ENCODE measurements at places on chromosomes 12 and 14.

DNA sequence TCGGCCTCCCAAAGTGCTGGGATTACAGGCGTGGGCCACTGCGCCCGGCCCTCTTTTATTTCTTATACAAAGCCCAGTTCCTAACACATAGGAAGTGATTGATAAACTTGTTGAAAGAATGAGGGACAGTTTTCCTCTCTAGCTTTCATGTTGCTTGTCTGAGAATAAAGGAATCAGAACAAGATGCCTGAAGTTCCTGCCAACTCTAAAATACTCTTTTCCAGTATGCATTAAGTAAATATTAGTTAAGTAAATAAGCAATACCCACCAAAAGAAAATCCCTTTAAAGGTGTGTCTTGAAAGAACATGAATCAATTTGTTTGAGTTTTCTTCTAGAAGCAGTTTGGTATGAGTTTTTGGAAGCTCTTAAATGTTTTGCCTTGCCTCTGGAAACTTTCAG, 24.4 kb upstream of the CD27 start:
- DNase-seq: no peak

DNA sequence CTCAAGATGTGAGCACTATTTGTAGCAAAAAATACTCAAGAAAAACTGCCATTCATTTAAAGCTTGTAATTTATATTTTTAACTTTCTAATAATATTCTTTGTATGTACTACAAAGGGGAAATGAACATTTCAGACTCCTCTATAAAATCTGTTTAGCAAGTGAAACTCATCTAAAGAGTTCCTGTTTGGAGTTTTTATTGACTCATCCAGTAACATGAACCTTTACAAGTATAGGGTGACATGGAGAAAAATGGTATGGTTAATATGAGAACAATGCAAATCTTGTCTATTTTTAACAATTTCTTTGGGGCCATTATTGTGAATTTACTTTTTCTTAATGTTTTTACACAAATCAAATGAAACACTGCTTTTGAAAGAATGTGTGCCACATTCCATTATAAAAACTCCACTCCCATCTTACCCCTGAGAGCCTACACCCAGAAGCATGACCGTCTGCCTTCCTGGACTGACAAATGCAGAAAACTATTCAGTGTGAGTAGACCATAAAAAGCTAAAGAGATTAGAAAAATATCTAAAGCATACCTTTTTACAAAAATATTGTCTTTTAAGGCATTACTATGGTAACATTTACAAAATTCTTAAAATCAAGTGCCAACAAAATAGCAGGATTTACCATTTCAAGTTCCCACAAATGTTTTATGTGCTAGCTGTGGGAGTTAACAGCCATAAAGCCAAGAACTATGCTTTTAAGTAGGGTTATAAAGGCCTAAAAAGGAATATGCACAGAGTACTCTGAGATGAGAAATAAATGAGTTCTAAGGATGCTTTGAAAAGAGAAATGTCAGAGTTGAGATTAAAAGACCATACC, 144.0 kb downstream of the ADAMTS20 start:
- no peak for DNase-seq

- DNase-seq: no peak
These were observed 174.7 kb downstream of the SSPN start for GRCh38 chr12:26370098-26370497.

DNA sequence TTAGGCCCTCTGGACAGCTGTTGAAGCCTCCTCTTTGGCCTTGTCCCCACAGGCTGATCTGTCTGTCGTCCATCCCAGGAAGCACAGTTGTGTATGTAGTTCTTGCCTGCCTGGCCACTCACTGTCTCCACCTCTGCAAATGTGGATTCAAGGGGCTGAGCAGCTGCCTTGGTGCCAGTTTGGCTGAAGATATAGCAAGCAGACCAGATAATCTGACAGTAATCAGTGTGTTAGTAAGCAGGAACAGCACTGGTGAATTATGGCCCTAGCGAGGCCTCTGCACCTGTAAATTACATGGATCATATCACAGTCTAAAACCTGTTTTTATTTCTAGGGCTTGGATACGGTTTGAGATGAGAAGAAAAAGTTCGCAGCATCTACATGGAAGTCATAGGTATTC, 282.5 kb upstream of the NOS1 start:
- DNase-seq: no peak

DNA sequence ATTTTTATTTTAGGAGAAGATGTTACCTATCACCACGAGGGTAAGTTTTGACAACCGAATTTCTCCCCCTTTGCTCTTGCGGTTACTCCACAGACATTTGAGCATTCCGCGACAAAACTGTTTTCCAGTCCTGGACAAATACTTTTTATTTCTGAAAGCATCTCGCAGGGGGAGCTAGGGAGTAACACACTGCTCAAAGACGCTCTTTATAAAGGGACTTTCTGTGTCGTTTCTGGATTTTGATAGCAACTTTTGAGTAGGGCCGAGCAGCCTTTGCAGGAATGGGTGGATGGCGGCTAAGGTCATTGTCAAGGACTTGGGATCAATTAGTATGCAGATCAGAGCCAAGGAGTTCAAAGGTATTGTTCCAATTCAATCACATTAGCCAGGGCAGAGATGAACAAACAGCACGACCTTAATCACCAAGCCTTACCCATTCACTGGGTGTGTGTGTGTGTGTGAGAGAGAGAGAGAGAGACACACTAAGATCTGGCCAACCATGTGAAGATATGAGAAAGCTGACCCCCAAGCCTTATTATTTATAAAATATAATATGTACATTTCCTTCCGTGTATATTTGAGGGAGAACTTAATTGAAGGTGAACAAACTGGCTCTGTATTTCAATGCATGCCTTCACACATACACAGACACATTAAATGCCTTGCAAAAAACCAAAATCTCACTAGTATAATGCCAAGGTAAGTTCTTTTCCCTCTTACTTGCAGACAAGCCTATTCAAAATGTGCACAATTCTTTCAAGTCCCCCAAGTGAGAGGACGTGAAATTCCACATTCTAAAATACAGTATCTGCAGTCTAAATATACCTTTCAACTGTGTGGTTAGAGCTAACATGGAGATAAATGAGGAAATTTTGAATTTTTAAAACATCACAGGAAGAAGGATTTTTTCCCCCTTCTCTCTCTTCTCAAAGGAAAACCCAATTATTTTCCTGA, 613.8 kb downstream of the VRK1 start:
- no peak for DNase-seq

DNA sequence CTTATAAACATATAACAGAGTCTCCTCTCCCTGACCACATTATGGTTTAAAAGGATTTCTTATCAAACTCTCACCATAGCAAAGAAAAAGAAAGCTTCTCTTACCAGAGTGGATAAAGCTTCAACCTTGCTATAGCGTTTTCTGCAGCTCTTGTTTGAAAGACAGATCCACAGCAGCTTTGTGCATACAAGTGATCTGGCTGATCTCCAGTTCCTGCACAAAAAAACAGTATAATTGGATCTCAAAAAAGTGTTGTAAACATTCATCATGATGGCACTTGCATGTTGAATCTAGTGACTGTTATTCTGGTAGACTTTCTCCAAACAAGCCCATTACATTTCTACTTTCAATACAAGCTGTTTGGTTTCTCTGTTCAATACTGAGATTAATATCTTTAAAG, 178.9 kb upstream of the MGAT4C start:
- DNase-seq: no peak

- DNase-seq: no peak
These were observed 4.1 kb downstream of the MAP1LC3B2 start for GRCh38 chr12:116563262-116563661.

DNA sequence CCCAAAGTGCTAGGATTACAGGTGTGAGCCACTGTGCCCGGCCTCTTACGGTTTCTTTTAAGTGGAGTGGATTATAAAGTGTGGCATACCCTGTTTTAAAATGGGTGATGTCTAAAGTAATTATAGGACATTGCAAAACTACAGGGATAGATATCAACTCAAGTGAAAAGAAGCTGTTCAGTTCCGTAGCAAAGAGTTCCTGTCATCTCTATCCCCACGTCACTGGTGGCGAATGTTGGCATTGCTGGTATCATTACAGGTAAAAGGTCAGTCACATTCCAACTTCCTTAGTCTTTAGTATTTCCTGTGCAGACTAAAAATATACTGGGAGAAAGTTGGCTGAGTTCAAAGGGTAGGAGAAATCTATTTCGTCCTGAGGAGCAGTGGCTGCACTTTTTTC, 95.6 kb upstream of the SLC38A2 start:
- no peak for DNase-seq

- no peak for DNase-seq
These were observed 71.7 kb upstream of the PRICKLE1 start for GRCh38 chr12:42660968-42661937.

GRCh38 chr14:93029417-93029816, 86.3 kb downstream of the ITPK1 start:
- no peak for DNase-seq

GRCh38 chr12:113273053-113273725, 51.9 kb downstream of the TPCN1 start:
- no peak for DNase-seq

DNA sequence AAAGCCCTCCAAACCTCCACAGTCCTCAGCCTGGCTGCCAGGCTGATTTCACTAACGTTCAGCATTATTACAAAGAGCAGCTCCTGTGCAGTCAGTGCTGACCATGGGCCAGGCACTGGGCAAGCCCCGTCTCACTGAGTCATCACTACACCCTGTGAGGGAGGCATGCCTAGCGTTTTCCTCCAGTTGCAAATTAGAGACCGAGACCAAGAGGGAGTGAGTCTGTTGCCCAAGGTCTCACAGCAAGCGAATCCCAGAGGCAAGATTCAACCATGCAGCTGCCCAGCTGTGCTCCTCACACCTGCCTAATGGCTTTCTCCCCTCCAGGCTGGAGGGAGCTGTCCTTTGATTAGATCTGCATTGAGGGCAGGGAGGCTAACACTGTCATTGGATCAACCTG, 229.3 kb upstream of the LHX5 start:
- peak; percentile 75 for DNase-seq

GRCh38 chr14:55731881-55732498, 152.0 kb downstream of the KTN1 start:
- peak; percentile 34 for DNase-seq

GRCh38 chr14:95537298-95538089, 2.6 kb downstream of the GLRX5 start:
- no peak for DNase-seq

DNA sequence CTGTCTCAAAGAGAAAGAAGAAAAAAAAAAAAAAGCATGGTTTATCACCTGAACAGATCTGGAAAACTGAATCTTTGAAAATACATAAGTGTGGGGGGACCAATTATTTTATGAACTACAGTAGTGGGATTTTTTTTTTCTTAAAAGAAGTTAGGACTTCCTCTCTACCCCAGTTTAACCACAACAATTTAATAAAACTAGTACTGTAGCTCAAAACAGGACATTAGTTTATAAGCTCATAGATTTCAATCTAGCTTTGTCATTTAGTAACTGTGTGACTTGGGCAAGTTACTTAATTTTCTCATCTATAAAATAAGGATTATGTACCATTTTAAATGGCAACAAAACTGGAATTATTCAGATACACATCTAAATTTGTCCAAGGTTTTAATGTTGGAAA, 23.5 kb upstream of the ARID4A start:
- no peak for DNase-seq

- no peak for DNase-seq
These were observed 67.6 kb downstream of the KIF21A start for GRCh38 chr12:39375206-39375808.

GRCh38 chr14:35355981-35356841, 48.3 kb downstream of the NFKBIA start:
- peak; percentile 49 for DNase-seq

DNA sequence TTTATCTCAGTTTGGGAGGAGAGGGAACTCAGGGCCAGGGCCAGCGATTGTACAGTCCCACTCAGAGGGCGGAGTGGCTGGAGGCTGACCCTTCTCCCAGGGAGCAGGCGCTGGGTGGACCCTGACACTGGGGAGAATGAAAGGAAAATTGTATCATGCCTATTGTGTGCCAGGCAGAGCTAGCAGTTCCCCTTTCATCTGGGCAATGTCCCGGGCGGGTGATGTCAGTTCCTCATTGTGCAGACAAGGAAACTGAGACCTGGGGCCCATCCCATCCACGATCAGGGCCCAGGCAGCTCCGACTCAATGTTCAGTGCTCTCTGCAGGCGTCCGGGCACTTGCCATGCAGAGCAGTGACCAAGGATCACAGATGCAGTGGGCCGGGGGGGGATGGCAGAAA, 101.9 kb upstream of the RTL1 start:
- DNase-seq: no peak

DNA sequence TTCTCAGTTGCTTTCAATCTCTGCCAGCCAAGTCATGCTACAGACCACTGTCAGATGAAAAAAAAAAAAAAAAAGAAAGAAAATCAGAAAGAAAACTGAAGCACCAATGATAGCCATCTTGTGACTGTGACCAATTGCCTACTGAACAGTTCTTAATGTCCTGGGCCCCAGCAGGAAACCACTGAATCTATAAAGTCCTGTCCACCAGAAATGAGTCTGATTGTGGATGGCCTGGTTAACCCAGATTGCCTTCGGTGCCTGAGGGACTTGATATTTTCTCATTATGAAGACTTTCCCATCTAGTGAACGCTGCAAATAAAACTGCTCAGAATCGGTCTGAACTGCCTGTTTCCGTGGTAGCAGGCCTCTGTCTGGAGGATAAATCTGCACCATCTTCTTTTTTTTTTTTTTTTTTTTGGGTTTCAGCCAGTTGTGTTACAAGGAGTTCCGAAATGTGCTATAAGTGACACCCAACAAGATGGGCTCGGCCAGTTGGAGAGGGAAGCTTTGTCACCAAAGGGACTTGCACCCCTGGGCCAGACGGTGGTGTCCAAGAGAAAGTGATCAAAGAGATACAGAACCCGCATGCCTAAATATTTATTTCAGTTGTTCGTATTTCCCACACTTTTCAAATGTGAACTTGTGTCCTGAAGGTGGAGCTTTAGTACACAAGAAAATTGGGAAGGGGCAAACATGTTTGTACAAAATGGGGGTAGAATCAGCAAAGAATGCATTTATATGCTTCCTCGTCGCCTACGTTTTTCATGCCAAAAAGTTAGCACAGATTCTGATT, 3.0 kb upstream of the PLXNC1 start:
- peak; percentile 64 for DNase-seq

GRCh38 chr14:67610491-67610890, 9.2 kb upstream of the ARG2 start:
- DNase-seq: no peak

GRCh38 chr12:52646613-52647012, 5.4 kb downstream of the KRT2 start:
- DNase-seq: no peak

GRCh38 chr12:50625029-50625925, 120.5 kb downstream of the DIP2B start:
- DNase-seq: peak; percentile 19

GRCh38 chr14:74550071-74550470, 56.5 kb downstream of the ISCA2 start:
- no peak for DNase-seq

GRCh38 chr12:2834581-2835491, at the start of gene NRIP2:
NRIP2 (minus strand) TSS chr12:2835035; CDS start chr12:2834983, 52 bp downstream.
- no peak for DNase-seq

GRCh38 chr12:53854701-53855316, 83.8 kb upstream of the HOXC13 start:
- DNase-seq: no peak

GRCh38 chr14:24409192-24409591, 10.4 kb downstream of the NYNRIN start:
- DNase-seq: no peak

Measured in EL (cell line).